Heart left ventricle (tissue), 16 donors: ENCODE measurements at places on chromosomes 2 and 18. TPM values are rescaled to one million over a fixed set of nuclear protein-coding genes. Genes with fewer than 3 reads are reported as not detected.

GRCh38 chr2:241354668-241355658, 1.1 kb upstream of the FARP2 start:
- peak overlapping the region; percentile 55 for H3K27ac ChIP-seq
- H3K4me3 ChIP-seq: peak overlapping the region; percentile 46
- peaks cover 16% of the 10 kb centered on the region for H3K4me1 ChIP-seq
- DNase-seq: peak; percentile 90
- H3K36me3 ChIP-seq: peaks cover 48% of the 10 kb centered on the region
- no peaks in the 10 kb centered on the region for H3K27me3 ChIP-seq

- no peaks in the 10 kb centered on the region for H3K27me3 ChIP-seq
- DNase-seq: no peak
- H3K4me3 ChIP-seq: no peak overlapping the region
- no peaks in the 10 kb centered on the region for H3K36me3 ChIP-seq
These were observed 163.8 kb upstream of the SMAD7 start for GRCh38 chr18:49114556-49114955.

GRCh38 chr2:202105025-202105424, 32.0 kb downstream of the KIAA2012 start:
- H3K4me1 ChIP-seq: peaks cover 11% of the 10 kb centered on the region
- H3K4me3 ChIP-seq: no peak overlapping the region

DNA sequence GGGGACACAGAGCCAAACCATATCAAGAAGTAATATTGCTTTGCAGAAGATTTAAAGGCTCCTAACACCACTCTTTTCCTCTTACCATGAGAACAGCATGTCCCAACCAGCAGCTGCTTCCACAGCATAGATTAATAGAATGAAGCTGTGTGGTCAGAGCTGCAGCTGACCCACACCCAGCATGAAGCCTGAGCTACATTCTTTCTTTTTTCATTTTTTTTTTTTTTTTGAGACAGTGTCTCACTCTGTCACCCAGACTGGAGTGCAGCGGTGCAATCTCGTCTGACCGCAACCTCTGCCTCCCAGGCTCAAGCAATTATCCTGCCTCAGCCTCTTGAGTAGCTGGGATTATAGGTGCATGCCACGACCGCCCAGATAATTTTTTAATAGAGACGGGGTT, 289.8 kb downstream of the RAD51AP2 start:
- DNase-seq: no peak
- no peak overlapping the region for H3K4me3 ChIP-seq
- H3K4me1 ChIP-seq: no peaks in the 10 kb centered on the region
- no peak overlapping the region for H3K27ac ChIP-seq
- H3K27me3 ChIP-seq: no peaks in the 10 kb centered on the region

The EGR4 gene
- not detected for total RNA-seq

The CYP20A1 gene
- total RNA-seq: 17.2 TPM
